KG1 (cell line): ENCODE measurements at places on chromosomes 13 and 19.

- no peak for DNase-seq
Measured at GRCh38 chr19:34459614-34460013, 21.9 kb upstream of the WTIP start.

DNA sequence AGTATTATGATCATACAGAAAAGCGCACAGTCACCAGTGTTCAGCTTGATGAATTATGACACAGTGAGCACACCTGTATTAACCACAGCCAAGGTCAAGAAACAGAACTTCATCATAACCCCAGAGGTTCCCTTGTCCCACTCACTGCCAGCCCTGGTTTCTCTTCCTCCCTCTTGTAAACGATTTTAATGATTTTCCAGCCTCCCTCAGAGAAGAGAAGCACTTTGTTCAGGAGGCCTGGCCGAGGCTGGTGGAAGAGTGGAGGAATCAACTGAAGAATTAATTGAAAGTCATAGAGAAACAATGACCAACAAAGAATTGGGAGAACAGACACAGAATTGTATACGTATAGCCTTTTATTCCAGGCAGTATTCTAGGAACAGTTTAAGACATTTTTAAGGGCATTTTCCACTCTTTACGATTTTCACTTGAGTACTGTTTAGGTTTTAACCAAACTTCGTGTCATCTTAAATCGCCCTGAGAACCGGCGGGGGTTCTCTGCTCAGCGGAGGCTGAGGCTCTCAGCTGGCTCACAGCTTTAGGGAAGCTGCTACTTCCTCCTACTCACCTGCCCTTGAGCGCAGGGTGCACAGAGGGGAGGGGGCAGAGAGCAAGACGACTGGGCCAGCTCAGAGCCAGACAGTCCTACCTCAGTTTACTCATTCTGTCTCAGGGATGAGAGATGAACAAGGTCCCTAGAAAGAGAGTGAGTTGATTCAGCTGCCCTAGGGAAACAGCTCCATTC is 108.6 kb downstream of the AKAP11 start:
- DNase-seq = no peak

DNA sequence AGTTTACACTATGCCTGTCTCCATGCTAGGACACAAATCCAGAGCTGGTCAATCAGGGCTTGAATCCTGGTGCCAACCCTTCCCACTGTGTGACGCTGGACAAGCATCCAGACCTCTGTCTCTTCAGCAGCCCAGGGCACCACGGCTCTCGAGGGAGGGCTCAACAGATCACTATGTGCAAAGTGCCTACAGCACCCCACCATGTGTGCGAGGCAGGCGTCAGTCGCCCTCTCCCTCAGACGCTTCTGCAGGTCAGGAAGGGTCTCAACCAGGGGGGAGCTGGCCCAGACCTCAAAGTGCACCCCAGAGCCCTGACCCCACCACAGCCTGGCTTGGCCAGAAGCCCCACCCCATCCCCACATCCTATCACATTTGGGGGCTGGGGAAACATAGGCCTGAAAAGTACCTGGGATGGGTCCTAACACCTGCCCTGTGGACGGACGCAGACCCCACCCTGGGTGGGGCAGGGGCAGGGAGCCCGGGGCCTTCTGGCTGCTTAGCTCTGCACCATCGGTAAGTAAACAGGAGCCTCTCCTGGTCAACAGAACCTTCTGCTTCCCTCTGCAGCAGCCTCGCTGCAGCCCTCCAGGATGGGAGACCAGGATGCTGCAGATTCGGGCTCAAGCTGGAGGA is 2.9 kb upstream of the C2CD4C start:
- DNase-seq = no peak

GRCh38 chr13:33932769-33933406 is 114.9 kb downstream of the RFC3 start:
- no peak for DNase-seq

DNA sequence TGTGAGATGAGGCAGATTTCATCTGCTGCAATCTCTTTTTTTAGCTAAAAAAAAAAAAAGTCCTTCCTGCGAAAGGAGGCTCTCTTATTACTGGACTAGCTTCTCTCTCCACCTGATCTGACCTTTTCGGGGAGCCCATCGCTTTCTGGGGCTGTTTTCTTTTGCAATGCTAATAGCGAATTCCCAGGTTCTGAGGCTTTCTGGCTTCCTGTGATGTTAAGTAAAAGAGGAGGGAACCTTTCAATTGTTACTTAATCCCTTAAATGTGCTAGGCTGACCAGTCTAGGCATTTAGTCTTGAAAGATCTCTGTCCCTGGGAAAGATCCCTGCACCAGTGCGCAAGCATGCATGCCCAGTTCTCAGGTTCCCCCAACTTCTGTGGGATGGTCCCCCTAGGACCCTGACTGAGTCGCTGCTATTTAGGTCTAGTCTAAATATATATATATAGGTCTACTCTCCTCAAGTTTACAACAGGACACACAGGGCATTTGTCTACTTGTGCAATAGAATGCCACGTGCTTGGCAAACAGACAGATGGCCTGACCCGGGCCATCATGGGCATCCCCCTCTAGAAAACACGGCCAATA is 224.7 kb downstream of the ZNF536 start:
- no peak for DNase-seq

DNA sequence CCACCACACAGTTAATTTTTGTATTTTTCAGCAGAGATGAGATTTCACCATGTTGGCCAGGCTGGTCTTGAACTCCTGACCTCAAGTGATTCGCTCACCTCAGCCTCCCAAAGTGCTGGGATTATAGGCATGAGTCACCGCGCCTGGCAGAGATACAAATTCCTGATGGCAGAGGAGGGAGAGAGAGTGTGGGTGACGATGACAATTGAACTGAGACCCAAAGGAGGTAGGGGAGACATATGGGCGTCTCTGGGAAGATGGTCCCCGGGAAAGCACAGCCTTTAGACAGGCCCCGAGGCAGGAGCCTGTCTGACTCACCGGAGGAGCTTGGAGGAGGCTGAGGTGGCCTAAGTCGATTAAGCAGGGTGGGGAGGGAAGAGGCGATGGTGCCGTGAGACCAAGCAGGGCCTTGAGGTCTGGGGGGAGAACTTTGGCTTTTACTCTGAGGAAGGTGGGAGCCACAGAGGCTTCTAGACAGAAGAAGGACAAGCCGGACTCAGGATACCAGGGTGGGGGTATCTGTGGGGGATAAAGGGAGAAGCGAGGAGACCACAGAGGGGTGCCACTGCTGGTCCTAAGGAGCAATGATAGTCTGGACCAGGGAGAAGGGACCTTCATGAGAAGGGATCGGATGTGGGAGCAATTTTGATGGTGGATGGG is 38.2 kb downstream of the ARRDC2 start:
- no peak for DNase-seq

DNA sequence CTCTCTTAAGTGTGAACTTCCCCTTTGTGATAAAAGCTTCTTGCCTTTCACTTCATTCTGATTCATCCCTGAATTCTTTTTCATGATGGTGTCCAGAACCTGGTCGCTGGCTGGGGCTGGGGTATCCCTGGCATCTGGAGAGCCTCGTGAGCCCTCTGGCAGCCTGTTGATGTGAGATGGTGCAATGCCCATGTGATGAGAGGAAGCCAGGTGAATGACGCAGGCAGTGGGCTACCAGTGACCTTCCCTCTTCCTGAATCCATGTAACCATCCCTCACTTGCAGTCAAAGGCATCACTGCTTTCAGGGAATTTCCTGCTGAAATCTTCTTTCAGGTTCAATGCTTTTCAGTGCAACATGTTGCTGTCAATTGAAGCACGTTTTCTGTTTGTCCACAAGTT is 158.6 kb upstream of the SLC10A2 start:
- DNase-seq = no peak

- DNase-seq = no peak
Measured at GRCh38 chr13:103236213-103236612, 170.0 kb upstream of the SLC10A2 start.

GRCh38 chr13:100537951-100538462 is 50.6 kb downstream of the GGACT start:
- no peak for DNase-seq

GRCh38 chr19:45781214-45782161 is 802 bp downstream of the DMPK start:
- DNase-seq = no peak

GRCh38 chr19:16089010-16089846 is 12.9 kb downstream of the TPM4 start:
- no peak for DNase-seq

GRCh38 chr13:34419755-34420154 is 522.3 kb upstream of the NBEA start:
- DNase-seq = no peak

- DNase-seq = no peak
Measured at GRCh38 chr13:90545070-90545840, 802.2 kb upstream of the MIR17HG start.

GRCh38 chr13:20815464-20815863 is 41.7 kb upstream of the EEF1AKMT1 start:
- DNase-seq = no peak

- no peak for DNase-seq
Measured at GRCh38 chr13:112245179-112245724, 130.9 kb upstream of the SPACA7 start.

DNA sequence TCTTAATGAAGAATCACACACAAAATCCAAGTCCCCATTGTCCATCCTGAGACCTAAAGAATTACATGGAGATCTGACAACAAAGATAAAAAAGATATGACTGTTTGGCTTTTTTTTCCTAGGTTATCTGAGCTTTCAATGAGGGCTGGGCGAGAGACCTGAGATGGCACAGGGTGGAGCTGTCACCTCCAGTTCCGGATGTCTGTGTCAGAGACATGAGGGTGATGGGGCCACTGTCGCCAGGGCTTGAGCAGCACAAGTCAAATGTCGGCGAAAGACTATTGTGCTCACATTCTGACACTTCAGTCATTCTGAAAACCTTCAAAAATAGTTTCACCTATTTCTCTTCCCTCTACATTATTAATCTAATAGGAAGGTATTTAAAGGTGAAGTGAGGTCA is 65.7 kb downstream of the SLC7A1 start:
- DNase-seq = no peak

DNA sequence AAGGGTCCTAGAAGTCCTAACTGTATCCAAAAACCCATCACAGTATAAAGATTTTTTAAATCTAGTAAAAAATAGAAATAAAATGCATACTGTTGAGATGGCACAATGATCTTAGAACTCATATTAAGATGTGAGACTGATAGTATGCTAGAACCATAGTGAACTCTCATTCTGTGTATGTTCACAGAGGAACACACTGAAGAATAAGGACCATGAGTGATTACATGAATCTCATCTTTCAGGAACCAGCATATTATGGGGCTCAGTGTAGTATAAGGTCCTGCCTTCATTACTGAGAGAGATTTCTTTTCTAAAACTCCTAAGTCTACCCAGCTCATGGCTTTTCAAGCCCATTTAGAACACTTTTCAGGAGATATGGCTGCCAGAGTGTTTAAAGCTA is 59.8 kb upstream of the RFC3 start:
- no peak for DNase-seq

DNA sequence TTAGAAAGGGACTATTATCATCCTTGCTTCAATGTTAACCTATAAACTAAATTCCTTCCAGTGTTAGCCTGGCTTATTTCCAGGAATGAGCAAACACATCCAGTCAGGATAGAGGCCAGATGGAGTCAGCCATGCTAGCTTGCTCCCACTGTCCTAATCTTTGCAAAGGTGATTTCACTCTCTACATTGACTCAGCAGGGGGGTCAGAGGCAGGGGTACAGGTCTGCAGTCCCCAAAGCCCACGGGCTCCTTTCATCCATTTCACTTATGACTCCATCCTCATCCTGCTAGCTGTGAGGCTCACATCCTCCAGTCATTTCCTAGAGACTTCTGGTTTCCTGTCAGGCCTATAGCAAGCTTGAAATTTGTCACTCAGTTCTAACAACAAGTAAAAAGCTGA is 63.4 kb upstream of the CEACAM8 start:
- DNase-seq = no peak

GRCh38 chr19:55160128-55160985 is 2.8 kb upstream of the TNNI3 start:
- peak; percentile 86 for DNase-seq

GRCh38 chr19:51458051-51458645 is at the start of gene SIGLEC8:
Gene SIGLEC8, minus strand, starts transcription at chr19:51458454. Its CDS starts 67 bp downstream, at chr19:51458387.
- DNase-seq = no peak

- DNase-seq = no peak
Measured at GRCh38 chr19:57771417-57771816, 1.9 kb downstream of the ZNF586 start.

DNA sequence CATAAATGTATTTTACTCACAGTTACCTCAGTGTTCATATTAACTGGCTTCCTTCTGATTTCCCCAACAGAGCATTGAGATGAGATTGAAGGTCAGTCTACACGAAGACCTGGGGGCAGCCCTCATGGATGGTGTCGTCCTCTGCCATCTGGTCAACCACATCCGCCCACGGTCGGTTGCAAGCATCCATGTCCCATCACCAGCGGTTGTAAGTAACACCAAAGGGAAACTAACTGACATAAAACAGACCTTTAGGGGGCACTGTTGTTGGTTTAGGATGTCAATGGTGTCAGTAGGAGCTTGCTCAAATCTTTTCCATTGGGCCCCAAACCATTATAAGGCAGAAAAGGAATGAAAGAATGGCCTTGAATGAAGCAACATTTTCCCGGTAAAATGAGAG is 68.2 kb downstream of the ESD start:
- no peak for DNase-seq

DNA sequence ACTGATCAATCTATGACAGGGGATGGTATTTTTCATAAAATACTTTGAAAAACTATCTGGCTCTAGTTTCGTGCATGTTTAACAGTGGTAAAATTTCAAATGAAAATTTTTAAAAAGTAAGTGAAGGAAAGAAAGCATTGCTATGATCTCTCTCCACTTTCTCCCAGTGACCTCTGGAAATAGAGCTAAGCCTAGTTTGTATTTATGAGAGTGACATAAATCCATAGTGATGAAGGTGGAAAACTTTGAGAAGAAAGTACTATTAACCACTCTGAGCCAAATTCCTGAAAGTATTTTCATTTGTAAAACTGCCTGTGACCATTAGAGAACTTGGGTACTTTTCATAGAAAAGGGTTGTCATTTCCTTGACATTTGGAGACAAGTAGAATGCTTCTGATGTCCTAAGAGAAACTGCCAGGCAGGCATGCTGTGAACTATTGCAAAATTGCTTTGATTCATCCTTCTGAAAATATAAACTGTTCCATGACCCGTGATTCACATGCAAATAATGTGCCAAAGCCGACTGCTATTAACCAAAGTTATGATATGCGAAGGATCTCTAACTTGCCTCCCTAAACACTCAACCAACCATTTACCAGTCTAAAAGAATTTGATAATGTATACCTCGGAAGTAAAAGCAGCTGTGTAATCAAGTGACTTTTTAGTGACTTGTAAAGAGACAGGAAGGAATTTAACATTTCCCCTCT is 133.2 kb downstream of the VWA8 start:
- no peak for DNase-seq
